ENCODE measurements at places on chromosomes 6 and 20.

GRCh38 chr6:150273457-150274309 is 95.1 kb upstream of the IYD start:
- no peak for DNase-seq

GRCh38 chr6:90111387-90111786 is 185.3 kb downstream of the BACH2 start:
- DNase-seq, result no peak

DNA sequence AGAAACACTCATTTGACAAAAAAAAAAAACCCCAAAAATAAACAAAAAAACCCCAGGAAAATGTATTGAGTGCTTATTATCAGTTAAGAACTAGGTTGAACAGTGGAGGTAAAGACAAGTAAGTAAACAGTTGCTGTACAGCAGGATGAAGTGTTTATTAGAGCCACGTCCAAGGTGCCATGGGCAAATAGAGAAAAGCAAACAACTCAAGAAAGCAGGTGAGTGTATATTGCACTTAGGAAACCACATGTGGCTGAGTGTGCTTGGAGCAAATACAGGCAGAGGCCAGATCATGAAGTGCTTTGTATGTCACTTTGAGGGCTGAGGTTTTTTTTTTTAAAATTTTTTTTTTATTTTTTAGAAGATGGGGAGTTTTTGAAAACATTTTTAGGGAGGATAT is 98.3 kb downstream of the MACROD2 start:
- DNase-seq, result no peak

- no peak for DNase-seq
Measured at GRCh38 chr6:54802775-54803634, 43.6 kb upstream of the FAM83B start.

- no peak for DNase-seq
Measured at GRCh38 chr6:129500958-129501739, 208.8 kb downstream of the ARHGAP18 start.

- DNase-seq, result no peak
Measured at GRCh38 chr6:109672175-109672574, 18.8 kb downstream of the AK9 start.

- no peak for DNase-seq
Measured at GRCh38 chr6:163841733-163842132, 427.2 kb downstream of the QKI start.

DNA sequence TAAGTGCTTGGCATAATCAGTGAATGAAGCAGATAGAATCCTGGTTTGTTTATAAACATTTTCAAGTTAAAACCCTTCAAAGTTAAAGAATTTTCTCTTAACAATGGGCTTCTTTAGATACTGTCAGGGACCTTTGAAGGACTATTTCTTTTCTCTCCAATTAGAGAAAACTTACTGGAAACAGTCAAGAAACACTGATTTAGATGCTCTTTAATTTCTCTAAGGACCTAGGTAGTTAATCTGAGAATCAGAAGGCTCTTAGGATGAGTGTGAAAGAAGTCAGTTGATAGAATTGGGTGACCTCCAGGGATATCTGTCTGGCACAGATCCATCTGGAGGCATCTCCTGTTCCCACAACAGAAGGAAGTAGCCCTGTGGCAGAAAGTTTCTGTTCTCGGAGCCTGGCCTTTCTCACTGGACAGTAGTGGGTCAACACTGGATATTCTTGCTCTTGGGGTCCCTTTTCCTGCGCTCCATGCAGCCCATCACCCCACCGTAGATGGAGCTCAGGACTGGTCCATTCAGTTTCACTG is 22.5 kb downstream of the KIAA0408 start:
- no peak for DNase-seq

DNA sequence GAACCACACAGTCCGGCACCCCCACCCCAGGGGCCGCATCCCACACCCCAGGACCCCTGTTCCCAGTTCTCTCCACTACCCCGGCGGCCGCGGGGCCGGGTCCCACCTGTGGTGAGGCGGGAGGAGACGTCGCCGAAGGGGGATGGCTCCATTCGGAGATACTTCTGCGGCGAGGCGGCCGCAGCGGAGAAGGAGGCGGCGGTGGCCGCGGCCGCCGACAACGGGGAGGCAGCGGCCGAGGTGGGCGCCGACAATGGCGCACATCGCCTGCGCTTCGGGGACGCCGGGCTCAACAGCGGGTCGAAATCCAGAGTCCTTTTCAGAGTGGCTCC is 723 bp downstream of the AKIRIN2 start:
- peak; percentile 62 for DNase-seq

DNA sequence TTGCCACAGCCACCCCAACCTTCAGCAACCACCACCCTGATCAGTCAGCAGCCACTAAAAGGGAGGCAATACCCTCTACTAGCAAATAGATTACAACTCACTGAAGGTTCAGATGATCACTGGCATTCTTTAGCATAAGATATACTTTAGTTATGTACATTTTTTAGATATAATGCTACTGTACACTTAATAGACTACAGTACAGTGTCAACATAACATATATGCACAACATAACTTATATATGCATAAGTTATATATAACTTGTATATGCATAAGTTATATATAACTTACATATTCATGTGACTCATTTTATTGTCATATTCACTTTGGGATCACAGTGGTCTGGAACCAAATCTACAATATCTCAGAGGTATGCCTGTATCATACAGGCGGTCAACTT is 61.7 kb downstream of the GMDS start:
- no peak for DNase-seq

DNA sequence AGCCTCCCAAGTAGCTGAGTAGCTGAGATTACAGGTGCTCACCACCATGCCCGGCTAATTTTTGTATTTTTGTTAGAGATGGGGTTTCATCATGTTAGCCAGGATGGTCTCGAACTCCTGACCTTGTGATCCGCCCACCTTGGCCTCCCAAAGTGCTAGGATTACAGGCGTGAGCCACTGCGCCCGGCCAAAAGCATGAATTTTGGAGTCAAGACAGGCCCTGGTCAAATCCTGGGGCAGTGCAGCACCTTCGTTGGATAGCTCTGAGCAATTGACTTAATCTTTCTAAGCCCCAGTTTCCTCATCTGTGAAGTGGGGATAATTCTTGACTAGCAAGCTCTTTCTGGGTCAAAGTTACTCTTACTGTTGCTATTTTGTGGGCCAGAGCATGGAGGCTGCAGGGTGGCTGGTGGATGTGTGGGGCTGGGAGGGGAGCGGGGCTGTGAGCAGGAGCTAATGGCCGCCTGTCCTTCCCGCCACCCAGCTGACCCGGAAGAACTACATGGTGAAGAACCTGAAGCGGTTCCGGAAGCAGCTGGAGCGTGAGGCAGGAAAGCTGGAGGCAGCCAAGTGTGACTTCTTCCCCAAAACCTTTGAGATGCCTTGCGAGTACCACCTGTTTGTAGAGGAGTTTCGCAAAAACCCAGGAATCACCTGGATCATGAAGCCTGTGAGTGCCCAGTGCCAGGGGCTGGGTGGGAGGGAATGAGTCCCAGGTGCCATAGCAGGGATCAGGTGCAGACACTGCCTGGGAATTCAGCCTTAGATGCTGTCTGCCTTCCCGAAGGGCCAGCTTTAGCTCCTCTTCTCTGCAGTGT is 39.0 kb downstream of the TTLL9 start:
- DNase-seq, result no peak

- DNase-seq, result no peak
Measured at GRCh38 chr6:82072751-82073150, 174.8 kb downstream of the IBTK start.

GRCh38 chr20:48800177-48800576 is 27.6 kb downstream of the PREX1 start:
- no peak for DNase-seq

DNA sequence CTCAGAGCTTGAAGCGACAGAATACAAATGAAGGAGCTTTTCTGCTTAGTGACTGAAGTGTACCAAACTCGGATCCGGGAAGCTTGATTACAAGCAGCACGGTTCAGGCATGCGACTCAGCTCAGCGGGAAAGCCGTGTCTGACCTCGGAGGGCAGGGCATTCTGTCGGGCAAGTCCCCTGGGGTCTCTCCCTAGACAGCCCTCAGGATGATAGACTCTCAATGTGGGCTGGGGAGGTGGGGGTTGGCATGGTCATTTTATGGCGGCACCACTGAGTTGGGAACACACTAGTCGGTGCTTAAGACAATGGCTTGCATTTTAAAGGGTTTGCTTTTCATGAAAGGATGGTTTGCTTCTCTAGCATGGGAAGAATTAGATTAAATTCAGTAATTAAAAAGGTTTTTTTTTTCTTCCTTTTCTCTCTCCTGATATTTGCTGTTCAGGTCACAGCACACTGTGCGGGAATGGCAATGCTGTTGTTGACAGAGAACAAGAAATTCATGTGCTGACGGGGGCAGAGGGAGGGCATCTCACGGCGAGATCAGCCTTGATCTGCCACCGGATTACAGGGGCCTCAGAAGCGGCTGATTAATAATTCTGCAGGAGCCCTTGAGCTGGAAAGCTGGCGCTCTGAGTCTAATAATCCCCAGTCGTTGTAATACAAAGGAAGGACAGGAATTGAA is 80.7 kb upstream of the TRAF3IP2 start:
- no peak for DNase-seq

- DNase-seq, result no peak
Measured at GRCh38 chr20:17967521-17968365, 851 bp downstream of the SNX5 start.

DNA sequence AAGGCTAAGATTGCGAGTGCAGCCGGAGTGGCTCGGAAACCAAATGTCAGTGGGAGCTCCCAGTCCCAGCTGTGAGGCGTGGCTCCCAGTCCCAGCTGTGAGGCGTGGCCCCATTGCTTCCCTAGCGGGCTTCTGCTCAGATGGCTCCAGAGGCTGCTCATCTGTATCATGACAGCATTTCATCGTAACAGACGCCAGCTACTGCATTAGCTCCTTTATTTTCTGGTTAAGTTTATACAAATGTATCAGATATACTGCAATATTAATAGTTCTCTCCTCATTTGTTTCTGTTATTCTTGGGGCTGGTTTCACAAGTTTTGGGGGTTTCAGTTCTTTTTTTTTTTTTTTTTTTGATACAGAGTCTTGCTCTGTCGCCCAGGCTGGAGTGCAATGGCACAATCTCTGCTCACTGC is 34.7 kb upstream of the TBXT start:
- DNase-seq, result no peak

DNA sequence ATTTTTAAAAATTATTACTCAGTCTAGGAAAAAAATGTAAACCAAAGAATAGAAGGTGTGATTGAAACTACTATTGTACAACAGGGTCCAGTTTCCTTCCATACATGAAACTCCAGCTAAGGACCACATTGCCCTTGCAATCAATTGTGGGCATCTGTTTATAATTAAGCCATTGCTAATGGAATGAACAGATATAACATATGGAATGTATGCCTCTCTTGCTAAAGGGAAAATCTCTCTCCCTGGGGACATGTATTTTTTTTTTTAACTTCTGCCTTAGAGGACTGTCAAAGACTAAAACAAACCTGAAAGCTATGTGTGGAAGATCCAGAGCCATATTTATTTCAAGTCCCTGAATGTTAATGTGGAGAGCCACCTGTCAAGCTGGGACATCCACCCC is 336.8 kb upstream of the MANEA start:
- no peak for DNase-seq

DNA sequence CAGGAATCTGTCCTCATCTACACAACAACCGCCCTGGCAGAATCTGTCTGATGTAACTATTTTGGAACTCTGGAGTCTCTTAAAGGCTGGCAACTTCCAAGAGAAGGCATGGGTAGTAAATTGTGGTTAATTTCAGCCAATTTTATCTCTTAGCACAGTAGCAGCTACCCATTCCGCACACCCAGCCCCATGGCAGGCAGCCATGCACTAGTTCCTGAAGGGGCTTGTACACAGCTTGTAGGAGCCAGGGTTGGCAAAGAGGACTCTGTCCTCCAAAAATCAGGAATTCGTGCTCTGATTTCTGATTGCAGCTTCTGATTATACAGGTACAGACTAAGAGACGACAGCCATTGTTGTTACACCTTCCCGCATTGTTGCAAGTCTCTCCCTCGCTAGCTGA is 155.9 kb downstream of the RNF144B start:
- DNase-seq, result no peak

GRCh38 chr20:35820715-35821114 is 48.9 kb downstream of the PHF20 start:
- no peak for DNase-seq

Data from mesothelial cell of epicardium (in vitro differentiated cells).